Left ventricle myocardium superior (tissue), 1 donor: ENCODE measurements at places on chromosomes 7 and 10.

- no peak for DNase-seq
Observed at GRCh38 chr7:28157831-28158416, 22.7 kb downstream of the JAZF1 start.

GRCh38 chr7:127885222-127885772 is 145.9 kb downstream of the LRRC4 start:
- no peak for DNase-seq

DNA sequence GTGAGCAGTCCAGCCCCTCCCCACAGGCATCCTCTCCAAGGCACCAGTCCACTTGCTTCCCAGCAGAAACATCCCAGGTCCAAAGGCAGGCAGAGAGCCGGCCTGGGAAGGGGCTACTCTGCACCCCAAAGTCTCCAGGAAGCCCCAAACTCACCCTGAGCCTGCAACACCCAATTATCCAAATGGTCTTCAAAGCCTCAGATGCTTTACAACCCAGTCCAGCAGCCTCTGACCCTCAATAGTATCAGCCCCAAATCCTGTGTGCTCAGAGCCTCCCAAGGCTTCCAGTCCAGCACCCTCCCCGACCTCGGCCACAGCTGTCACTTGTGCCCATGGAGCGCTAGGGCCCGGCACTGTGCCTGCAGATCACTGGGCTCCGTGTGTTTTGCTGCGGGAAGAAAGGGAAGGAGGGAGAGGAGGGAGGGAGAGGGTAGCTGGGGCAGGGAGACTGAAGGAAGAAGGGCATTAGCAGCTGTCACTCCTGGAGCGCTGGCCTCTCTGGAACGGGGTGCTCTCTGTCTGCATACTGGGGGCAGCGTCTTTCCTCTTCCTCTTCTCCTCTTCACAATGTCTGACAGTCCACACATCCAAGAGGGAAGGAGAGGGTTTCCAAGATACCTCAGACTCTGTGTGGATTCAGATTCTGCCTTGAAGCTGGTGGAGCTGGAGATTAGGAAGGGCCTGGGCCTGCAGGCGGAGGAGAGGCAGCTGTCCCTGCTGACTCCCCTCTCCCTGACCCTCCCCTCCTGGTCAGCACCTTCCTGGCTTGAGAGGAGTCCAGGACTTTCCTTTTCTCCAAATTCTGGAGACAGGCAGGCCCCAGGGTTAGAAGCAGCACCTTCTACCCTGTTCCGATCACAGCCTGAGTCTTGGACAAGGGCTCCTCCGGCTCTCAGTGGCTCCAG is 13.2 kb downstream of the CALML5 start:
- DNase-seq, result no peak

GRCh38 chr10:102710609-102711008 is 3.6 kb downstream of the ARL3 start:
- DNase-seq, result no peak

DNA sequence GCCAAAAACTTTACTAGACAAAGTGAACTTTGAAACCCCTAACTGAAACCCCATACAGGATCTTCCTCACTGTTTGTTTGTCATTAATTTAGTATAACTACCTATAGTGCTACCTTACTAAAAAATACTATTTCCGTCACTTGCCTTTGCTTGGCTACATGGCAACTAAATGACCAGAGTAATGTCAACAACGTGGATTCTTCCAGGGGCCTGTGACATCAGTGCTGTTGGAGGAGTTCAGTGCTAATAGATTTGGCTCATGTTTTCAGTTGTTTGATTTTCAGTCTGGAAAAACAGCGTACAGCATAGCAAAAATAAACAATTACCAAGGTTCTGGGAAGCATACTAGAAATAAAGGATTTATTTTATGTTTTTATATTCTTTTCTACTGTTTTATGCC is 3.0 kb upstream of the ASB15 start:
- no peak for DNase-seq

GRCh38 chr7:133053321-133053891 is 28.5 kb downstream of the CHCHD3 start:
- DNase-seq, result no peak
